ENCODE measurements at places on chromosomes 7 and 10. TPM values are rescaled to one million over a fixed set of nuclear protein-coding genes. Genes with fewer than 3 reads are reported as not detected.

GRCh38 chr7:4792537-4793126 lies 17.2 kb downstream of the AP5Z1 start:
- no peaks in the 10 kb centered on the region for H3K27me3 ChIP-seq
- peaks cover 8% of the 10 kb centered on the region for H3K4me1 ChIP-seq
- DNase-seq: peak; percentile 16
- no peak overlapping the region for H3K4me3 ChIP-seq
- peaks cover 2% of the 10 kb centered on the region for H3K36me3 ChIP-seq
- no peak overlapping the region for H3K27ac ChIP-seq

DNA sequence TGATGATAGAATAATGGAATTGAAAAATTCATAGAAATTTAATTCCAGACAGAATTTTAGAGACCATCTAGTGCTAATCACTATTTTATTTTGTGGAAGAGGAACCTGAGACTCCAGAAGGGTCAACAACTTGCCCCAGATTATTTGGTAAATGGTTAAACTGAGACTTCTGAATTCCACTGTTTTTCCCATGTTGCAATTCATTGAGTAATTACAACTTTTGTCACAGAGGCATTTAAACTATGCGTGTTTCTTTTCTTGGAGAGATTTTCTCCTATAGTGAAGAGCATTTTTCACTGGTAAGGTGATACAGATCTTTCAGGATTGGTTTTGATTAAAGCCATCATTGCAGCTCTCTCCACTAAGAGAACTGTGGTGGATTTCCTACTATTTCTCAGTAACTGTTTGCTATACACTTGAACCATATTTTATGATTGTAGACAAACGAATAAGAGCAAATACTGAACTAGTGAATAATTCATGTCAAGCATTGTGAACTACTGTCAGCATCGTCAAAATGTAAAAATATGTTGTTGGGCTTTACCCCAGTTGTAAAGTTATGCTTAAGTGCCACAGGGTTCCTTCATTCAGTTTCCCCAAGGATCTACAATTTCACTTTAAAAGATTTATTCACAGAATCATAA lies 26.5 kb downstream of the LRGUK start:
- no peaks in the 10 kb centered on the region for H3K4me1 ChIP-seq
- no peak overlapping the region for H3K4me3 ChIP-seq
- DNase-seq: no peak
- H3K36me3 ChIP-seq: no peaks in the 10 kb centered on the region
- H3K27me3 ChIP-seq: no peaks in the 10 kb centered on the region

DNA sequence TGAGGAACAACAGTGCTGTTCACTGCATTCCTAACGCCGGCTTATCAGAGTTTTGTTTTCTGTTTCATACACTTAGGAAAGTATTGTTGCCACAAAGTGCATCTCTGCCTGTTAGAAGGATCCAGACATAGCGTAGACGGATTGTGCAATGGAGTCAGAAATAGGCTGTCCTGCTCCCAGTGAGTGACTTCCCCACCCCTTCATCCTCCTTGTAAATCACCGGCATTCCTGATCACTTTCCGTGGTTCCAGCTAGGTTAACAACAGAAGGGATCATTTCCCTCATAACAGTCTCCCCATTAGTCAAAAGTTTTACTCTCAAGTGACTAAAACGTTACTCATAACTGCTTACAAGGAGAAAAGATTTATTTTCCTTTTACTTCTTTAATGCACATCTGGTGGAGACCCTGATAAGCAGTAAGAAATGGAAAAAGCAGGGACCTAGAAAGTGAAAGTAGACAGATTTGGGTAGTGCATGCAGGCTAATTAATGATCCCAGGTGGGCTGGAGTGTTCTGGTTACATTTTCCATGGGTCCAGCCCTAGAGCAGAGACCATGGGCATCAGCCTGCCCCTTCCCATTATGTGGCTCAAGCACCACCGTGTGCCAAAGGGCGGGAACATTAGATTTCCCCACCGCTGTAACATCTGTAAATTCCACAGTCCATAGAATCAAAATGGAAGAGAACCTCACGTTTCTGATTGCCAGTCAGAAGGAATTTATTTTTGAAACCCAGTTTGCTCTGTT lies 395.1 kb upstream of the GALNT17 start:
- no peak overlapping the region for H3K27ac ChIP-seq
- no peaks in the 10 kb centered on the region for H3K27me3 ChIP-seq
- H3K36me3 ChIP-seq: peaks cover 11% of the 10 kb centered on the region
- peaks cover 63% of the 10 kb centered on the region for H3K4me1 ChIP-seq

DNA sequence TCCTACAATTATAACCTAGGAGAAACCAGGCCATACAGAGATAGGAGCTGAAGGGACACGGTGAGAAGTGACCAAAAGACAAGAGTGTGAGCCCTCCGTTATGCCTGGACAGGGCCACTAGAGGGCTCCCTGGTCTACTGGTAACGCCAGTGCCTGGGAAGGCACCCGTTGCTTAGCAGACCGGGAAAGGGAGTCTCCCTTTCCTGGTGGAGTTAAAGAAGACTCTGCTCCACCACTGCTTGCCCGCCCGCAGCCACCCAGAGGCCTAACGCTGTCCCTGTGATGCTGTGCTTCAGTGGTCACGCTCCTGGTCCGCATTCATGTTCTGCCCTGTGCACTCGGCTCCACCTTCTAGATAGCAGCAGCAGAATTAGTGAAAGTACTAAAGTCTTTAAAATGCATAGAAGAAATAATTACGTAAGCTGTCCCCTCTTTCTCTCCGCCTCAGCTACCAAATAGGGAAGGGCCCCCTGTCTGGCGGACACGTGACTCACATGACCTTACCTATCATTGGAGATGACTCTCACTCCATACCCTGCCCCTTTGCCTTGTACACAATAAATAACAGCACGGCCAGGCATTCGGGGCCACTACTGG lies 34.8 kb downstream of the GRID2IP start:
- no peak overlapping the region for H3K27ac ChIP-seq
- peak; percentile 80 for DNase-seq
- no peak overlapping the region for H3K4me3 ChIP-seq
- peaks cover 5% of the 10 kb centered on the region for H3K4me1 ChIP-seq
- H3K36me3 ChIP-seq: no peaks in the 10 kb centered on the region

GRCh38 chr10:110352930-110353243 lies 48.2 kb upstream of the SMNDC1 start:
- H3K27ac ChIP-seq: no peak overlapping the region
- DNase-seq: no peak
- peaks cover 13% of the 10 kb centered on the region for H3K27me3 ChIP-seq

- peaks cover 10% of the 10 kb centered on the region for H3K4me1 ChIP-seq
- no peak overlapping the region for H3K4me3 ChIP-seq
- peaks cover 9% of the 10 kb centered on the region for H3K27me3 ChIP-seq
- H3K27ac ChIP-seq: no peak overlapping the region
- no peaks in the 10 kb centered on the region for H3K36me3 ChIP-seq
Observed at GRCh38 chr10:25831080-25831479, 102.9 kb upstream of the MYO3A start.

GRCh38 chr7:129866251-129866650 lies 86.5 kb downstream of the UBE2H start:
- peaks cover 7% of the 10 kb centered on the region for H3K36me3 ChIP-seq
- H3K4me1 ChIP-seq: peaks cover 33% of the 10 kb centered on the region
- H3K4me3 ChIP-seq: no peak overlapping the region
- H3K27me3 ChIP-seq: no peaks in the 10 kb centered on the region

DNA sequence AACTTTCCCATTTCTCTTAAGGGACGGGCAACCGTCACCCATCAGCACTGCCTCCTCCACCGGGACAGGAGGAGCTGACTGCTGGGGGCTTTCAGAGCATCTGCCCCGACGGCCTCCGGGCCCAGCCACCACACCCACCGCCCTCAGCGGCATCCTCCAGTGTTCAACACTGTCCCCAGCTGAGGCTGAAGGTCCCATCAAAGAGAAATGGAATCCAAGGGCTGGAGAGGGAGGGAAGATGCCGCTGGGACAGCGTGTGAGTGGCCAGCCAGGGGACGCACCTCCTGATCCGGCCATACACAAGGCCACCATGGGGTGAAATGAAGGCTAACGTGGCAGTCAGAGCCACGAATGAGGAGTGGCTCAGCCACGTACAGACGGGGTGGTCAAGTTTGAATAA lies 153.6 kb upstream of the PPP2R2D start:
- no peak overlapping the region for H3K27ac ChIP-seq
- DNase-seq: no peak
- H3K4me1 ChIP-seq: peaks cover 61% of the 10 kb centered on the region
- peaks cover 21% of the 10 kb centered on the region for H3K27me3 ChIP-seq

GRCh38 chr7:127824682-127825081 lies 172.7 kb downstream of the SND1 start:
- peaks cover 2% of the 10 kb centered on the region for H3K36me3 ChIP-seq
- no peak overlapping the region for H3K4me3 ChIP-seq
- peaks cover 22% of the 10 kb centered on the region for H3K4me1 ChIP-seq
- H3K27ac ChIP-seq: no peak overlapping the region

DNA sequence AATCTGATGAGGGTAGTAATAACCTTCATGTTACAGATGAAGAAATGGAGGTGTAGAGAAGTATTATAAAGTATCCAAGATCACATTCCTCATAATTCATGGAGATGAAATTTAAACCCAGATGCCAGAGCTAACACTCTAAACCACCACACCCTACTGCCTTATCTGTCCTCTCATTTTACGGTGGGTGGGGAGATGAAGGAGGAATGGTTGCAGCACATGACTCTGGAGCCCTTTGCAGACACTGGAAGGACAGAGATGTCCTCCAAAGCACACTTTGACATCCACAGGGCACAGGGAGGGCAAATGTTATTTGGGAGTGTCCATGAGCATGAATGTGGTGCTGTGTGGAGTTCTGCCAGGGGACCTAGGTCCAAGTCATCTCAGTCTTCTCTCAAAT lies 1.1 kb downstream of the PLEKHS1 start:
- H3K4me3 ChIP-seq: no peak overlapping the region
- DNase-seq: no peak
- H3K36me3 ChIP-seq: no peaks in the 10 kb centered on the region
- H3K27me3 ChIP-seq: no peaks in the 10 kb centered on the region
- no peak overlapping the region for H3K27ac ChIP-seq
- H3K4me1 ChIP-seq: no peaks in the 10 kb centered on the region

DNA sequence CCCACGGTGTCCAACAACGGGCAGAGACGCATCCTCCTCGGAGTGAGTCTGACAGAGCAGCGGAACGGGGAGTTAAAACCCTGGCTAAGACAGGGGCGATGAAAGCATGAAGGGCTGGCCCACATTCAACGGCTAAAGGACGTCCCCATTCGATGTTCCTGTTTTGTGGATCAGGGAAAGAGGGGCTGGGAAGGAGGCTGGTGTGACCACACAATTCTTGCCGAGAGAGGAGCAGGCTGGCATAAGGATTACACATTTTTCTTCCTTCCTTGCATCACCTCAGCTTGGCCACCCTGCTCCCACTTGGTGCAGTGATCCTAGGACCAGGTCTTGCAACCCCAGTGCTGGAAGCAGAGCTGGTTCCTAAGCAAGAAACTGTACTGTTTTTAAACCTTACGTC lies 67.7 kb downstream of the GNA12 start:
- H3K4me1 ChIP-seq: peaks cover 11% of the 10 kb centered on the region
- H3K27ac ChIP-seq: no peak overlapping the region
- peaks cover 15% of the 10 kb centered on the region for H3K36me3 ChIP-seq

DNA sequence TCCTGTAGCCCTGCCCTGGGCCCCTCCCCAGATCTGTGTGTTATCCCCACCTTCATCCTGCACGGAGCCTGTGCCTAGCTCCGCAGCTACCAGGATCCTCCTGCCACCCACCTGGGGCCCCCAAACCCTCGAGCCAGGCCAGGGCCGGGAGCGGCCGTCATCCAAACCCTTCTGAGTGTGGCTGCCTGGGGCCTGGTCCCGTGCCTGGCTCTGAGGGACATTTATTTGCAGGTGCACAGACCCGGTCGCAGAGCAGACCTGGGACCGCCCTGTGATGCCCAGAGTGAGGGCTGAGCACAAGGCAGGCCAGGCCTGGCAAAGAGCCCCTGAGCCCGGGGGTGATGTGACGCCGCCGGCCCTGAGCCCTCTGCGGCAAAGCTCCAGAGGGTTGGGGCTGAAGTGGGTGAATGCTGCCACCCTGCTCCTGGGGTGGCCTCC lies 27.4 kb upstream of the INPP5A start:
- H3K4me3 ChIP-seq: no peak overlapping the region
- DNase-seq: no peak
- no peaks in the 10 kb centered on the region for H3K36me3 ChIP-seq
- peaks cover 2% of the 10 kb centered on the region for H3K4me1 ChIP-seq
- no peak overlapping the region for H3K27ac ChIP-seq

GRCh38 chr7:55473932-55474331 lies 98.4 kb downstream of the VOPP1 start:
- peaks cover 5% of the 10 kb centered on the region for H3K36me3 ChIP-seq
- DNase-seq: no peak
- H3K4me3 ChIP-seq: no peak overlapping the region

DNA sequence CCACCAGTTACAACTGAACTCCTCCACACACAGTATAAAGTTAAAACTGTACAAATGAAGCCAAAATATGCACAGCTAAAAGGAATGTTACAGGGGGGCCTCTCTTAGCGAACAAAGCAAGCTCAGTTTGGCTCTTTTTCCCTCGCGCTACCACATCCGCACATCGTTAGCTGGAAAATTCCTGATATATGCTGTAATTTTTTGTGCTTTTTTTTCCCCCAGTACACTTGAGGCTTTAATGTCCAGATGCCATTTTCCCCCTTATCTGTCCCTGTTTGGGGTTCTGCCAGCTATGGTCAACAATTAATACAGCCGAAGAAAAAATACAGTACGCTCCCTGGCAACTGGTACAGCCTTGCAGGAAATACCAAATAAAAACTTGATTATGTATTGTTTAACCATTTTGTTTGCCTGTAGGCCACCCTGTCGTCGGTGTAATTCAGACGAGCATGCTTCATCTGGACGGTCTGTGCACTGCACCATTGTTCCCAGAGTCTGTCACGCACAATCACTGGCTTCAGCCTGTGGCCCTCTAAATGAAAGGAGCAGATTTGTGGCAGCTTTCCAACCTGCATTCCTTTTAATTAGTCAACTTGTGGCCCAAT lies 108.1 kb upstream of the FAM133B start:
- no peaks in the 10 kb centered on the region for H3K27me3 ChIP-seq
- peak; percentile 28 for DNase-seq
- peak overlapping the region; percentile 94 for H3K27ac ChIP-seq
- H3K4me1 ChIP-seq: peaks cover 64% of the 10 kb centered on the region
- peak overlapping the region; percentile 70 for H3K4me3 ChIP-seq

DNA sequence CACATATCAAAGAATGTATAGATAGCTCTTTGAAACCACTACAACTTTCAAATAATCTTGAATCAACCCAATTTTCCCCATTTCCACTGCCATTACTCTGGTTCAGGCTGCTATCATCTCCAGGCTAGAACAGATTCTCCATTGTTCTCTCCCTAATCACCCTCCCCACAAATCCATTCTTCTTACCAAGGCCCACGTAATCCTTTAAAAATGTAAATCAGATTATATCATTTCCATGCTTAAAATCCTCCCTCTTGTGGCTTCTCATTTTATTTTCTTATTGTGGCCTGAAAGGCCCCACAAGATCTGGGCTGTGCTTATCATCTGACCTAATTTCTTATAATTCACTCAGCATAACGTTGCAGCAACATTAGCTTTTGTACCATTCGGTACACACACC lies 3.0 kb upstream of the PON1 start:
- no peak overlapping the region for H3K4me3 ChIP-seq
- no peaks in the 10 kb centered on the region for H3K36me3 ChIP-seq
- peaks cover 13% of the 10 kb centered on the region for H3K27me3 ChIP-seq
- peaks cover 7% of the 10 kb centered on the region for H3K4me1 ChIP-seq
- DNase-seq: no peak

TUBB8 gene
- 0.68 TPM for total RNA-seq

MSMB gene
- not detected for total RNA-seq

AGK gene
- total RNA-seq: 36.9 TPM

PNLIP gene
- total RNA-seq: not detected

PNLIPRP3 gene
- total RNA-seq: not detected

PRKG1 gene
- total RNA-seq: 4.4 TPM

Measured in neural crest cell (in vitro differentiated cells).